ENCODE measurements at places on chromosomes 12 and 14.
A peak's percentile ranks its signal among the peaks of the same experiment; 100 is the strongest.

DNA sequence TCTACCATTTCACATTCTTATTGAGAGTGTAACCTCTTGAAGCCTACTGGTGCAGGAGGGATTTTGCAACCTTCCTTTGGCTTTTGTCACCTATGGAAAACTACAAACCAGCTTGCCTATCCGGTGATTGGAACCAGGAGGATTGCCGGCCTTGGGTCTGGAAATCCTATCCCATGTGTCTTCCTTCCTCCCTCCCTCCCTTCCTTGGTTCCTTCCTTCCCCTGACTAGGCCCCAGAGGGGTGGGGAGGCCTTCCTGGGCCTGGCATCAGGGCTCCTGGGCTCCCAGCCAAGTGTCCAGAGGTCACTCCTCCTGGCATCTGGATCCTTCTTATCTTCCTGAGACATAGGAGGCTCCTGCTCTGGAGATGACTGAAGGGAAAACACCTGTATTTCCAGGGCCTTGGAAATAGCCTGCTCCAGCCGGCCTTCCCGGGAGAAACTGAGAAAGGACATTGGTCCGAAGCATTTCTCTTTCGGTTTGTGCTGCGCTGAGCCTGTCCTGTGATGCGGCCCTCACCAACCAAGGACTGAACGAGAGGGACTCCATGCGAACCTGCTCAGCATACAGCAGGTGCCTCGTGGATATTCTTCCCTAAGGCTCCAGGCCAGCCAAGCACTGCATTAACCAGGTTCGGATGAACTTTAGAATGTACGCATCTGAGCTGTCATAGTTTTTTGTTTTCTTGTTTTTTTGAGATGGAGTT lies 43.4 kb downstream of the PSMA6 start:
- no peak for DNase-seq

- DNase-seq, result no peak
Observed at GRCh38 chr12:4717806-4718205, 2.4 kb upstream of the GALNT8 start.

GRCh38 chr12:78914859-78915331 lies 50.3 kb downstream of the SYT1 start:
- DNase-seq, result no peak

DNA sequence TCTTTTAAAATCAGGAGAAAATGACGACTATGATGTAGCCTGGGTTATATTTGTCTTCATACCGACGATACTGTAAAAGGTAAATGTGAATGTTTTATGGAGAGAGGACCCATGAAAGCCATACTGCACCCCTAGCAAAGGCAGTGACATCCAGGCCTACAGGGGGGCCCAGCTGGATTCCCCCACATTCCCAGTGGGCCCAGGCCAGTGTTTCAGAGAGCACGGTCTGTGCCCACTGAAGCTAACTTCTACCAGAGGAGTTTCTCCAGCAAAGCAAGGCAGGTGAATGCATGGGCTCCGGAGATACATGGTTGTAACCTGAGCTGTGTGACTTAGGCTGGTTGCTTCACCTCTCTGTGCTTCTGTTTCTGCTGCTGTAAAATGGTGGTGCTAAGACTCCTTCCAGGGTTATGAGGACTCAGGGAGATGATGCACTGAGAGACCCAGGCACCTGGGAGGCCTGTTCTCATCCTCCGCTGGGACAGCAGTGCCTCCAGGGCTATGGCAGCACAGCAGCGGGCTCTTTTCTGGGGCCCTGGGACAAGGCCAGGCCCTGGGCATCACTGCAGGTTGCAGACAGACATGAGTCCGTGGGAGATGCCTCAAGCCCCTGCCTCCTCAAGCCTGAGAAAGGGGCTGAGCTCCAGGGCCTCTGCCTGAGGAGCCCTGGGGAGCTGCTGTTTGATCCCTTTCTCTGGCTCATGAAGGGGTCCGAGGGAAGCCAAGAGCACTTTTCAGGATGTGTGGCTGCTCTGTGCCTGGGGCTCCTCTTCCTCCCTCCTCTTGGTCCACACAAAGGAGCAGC lies 73.7 kb downstream of the SERPINA3 start:
- DNase-seq, result no peak

DNA sequence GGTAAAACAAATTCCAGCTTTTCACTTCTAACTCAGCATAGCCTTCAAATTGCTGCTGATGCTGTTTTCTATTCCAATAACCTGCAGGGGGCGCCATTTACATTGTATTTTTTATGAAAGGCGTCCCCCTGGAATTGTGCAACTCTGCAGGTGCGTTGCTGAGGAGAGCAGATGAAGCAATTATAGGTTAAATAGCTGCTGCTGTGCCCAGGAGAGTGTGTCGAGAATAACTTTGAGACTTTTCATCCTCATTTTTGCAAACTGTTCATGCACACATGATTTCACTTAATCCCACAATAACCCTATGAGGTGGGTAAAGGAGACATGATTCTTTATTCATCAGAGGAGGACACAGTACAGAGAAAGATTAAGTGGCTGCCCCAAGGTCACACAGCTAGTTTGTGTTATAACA lies 75.7 kb downstream of the MYRFL start:
- DNase-seq, result peak; percentile 79

DNA sequence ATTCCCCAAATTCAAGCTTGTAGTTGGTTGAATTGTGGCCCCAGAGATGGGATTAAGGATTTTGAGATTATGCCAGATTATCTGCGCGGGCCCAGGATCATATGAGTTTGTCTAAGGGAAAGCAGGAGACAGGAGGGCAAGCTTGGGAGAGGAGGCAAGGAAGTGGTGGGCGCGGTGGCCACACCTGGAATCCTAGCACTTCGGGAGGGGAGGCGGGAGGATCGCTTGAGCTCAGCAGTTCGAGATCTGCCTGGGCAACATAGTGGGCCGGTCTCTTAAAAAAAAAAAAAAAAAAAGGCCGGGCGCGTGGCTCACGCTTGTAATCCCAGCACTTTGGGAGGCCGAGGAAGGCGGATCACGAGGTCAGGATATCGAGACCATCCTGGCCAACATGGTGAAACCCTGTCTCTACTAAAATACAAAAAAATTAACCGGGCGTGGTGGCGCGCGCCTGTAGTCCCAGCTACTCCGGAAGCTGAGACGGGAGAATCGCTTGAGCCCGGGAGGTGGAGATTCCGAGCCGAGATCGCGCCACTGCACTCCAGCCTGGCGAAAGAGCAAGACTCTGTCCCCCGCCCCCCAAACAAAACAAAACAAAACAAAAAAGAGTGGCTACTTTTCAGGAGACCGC lies 881 bp upstream of the PUS1 start:
- peak; percentile 31 for DNase-seq

GRCh38 chr12:71799106-71799505 lies 40.5 kb upstream of the TBC1D15 start:
- DNase-seq, result peak; percentile 39

DNA sequence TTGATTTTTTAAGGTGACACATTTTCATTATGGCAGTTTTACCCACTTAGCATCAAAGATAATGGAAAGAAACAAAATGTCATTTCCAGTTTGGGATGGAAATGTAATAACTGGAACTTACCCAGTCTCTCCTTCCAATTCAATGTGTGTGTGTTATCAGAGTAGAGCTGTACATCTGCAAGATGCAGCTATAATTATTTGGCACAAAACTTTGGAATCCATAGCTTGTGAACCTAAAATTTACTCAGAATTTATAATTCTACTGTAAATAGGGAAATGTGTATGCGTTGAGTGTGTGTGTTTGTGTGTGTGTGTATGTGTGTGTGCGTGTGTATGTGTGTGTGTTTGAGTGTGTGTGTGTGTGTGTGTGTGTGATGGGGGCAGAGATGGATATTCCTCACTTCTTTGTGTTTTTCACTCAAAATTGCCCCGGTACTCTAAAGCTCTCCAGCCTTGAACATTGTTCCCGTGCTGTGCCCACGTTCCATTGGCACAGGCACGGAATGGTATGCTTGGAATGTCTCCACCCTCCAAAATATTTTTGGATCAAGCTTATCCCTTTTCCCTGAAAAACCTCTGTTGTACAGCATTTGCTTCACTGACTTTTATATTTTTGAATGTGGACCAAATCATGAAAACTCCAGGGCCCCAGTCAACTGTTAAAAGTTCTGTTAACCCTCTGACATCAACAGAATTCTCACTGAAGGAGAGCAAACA lies 150.2 kb upstream of the BMP4 start:
- DNase-seq, result no peak

- no peak for DNase-seq
Observed at GRCh38 chr14:56543436-56543835, 36.2 kb upstream of the TMEM260 start.

DNA sequence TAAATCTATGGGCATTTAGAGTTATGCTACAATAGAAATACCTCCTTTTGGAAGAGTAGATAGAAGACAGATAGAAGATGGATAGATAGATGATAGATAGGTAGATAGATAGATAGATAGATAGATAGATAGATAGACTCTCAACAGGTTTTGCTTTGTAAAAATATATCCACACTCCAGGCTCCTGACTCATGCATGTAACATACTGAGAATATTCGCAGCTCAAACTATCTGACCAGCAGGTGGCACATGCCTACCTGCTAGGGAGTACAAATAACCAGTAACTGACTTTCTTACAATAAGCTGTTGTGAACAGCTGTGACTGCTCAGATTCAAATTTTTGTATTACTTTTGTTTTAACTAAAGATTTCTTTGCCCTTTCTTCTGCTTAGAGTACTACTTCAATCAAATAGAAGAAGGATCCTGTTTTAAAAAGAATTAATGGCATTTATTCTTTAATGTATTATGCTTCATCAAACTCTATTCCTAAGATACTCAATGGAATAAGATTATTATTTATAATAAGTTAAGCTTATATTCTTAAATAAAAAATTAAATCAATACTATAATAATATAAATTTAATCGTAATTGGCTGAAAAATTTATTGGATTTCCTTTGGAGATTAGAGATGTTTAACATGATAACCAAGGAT lies 15.8 kb upstream of the CPNE8 start:
- DNase-seq, result peak; percentile 56

GRCh38 chr12:119156401-119157044 lies 22.2 kb upstream of the HSPB8 start:
- DNase-seq, result no peak

DNA sequence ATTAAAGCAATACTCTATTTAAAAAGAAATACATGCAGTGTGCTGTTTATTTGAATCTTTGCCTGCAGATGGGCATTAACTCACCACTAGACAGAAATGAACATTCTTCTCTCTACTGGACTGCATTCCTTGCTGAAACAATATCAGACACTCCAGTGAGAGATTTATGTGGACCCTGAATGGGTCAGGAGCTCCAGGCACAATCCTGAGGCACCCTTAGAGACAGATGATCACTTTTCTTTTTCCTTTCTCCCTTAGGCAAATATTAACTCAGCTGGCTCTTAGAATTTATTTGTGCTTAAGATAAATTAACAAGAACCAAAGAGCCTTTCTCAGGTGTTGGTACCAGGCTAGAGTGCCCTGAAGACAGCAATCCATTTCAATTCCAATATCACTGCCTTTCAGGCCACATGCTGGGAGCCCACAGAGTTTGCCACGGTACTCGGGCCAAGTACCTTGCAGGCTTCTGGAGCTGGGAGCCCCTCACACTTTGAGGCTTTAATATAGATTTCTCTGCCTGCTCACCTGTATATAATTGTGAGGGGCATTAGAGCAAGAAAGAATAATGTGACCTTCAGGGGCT lies 173.0 kb downstream of the EMP1 start:
- DNase-seq, result no peak

DNA sequence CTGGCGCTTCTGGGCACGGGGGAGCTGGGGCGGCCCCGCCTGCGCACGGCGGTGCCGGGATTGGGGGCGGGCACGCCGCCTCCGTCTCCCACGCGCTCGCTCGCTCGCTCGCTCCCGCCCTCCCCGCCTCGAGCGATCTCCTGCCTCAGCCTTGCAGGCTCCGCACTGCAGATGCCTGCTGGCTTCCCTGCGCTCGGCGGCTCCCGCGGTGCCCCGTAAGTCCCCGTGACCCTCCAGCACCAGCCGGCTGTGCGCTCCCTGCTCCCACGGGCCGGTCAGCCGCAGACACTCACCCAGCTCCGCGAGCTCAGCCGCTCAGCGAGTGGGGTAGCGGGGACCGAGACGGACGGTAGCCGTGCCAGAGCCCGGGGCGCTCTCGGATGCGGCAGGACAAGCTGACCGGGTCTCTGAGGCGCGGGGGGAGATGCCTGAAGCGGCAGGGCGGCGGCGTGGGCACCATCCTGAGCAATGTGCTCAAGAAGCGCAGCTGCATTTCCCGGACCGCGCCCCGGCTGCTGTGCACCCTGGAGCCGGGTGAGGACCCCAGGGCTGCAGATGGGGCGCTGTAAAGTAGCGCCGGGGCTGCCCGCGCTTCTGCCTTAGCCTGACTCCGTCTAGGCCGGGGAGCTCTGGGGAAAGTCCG lies at the start of gene TBC1D30:
TBC1D30 (plus strand) TSS at position 148 of the 643 bp plus-strand sequence; CDS start at position 381, 233 bp downstream.
- peak; percentile 22 for DNase-seq

DNA sequence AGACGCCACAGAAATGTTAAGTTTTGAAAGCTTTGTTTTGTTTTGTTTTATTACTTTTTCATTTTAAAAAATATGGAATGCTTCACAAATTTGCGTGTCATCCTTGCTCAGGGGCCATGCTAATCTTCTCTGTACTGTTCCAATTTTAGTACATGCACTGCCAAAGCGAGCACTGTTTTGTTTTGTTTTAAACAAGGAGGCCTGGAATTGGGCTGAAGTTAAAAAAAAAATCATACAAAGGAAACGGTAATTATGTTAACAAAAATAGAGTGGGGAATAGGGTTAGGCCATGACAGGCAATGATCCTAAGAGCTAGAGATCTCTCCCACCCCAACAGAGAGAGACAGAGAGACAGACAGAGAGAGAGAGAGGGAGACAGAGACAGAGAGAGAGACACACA lies 57.0 kb downstream of the ZFP36L1 start:
- no peak for DNase-seq
